ENCODE measurements at places on chromosomes 2 and 18.

GRCh38 chr18:75407468-75408437 is 19.8 kb downstream of the SMIM21 start:
- no peak for DNase-seq

DNA sequence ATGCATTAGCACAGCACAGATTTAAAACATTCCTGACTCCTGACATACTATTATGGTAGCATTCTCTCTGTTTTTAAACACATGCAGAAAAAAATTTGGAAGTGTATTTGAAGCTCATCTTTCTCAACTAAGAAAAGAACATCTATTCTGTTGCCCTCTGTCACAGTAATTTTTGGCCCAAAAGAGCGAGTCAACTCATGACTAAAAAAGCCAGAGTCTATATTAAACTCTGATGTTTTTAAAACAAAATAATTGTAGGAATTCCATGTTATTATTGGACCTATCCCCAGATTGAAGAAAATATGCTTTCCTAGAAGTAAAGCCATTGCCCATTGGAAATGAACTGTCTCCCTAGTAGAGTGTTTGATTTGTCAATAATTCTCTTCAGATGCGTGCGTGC is 96.7 kb downstream of the CRIM1 start:
- DNase-seq: no peak

- DNase-seq: no peak
These were observed 372.0 kb downstream of the ARHGAP15 start for GRCh38 chr2:143501106-143501676.

DNA sequence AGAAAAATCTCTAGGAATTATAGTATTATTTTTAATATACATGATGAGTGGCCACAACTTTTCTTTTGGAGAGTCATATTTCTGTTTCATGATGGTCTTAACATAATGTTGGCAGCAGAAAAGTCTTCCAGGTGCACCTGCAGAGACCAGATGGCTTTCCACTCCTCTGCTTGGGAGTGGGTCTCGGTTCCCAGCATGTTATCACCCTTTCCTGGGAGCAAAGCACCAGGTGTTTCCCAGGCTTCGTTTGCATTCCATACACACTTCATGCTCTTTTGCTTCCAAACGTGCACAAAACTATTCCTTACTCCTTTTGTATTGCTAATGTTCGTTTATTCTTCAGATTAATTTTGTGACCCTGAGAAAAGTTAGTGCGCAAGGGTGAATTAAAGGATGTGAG is 305.2 kb downstream of the CDH2 start:
- DNase-seq: peak; percentile 29

DNA sequence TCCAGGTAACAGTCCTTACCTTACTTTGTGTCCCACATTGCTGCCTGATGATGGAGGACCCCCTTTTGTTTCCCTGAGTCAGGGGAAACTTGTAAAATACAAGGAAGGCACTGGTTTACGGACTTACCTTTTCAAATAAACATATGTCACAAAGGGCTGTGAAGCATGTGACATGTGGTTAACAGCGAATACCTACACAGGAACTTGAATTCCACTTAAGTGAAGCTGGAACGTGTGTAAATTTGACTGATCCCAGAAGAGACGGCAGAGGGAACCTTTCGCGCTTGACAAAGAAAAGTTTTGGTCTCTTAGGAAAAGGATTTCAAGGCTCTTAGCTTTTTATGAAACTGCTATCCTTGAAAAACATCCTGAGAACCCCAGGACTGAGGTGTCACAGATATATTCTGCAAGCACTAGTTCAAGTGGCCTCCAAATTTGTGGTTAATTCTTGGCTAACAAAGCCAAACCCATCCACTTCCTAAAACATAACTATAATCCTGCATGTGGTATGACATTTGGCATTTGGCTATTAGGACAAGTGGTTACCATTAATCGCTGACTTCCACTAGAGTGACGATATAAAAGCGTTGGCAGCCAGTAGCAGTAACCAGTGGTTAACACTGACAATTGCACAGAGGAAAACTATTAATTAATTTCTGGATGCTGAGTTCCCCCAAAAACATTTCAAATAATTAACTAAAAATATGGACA is 55.6 kb downstream of the ITGB6 start:
- no peak for DNase-seq

- no peak for DNase-seq
These were observed 15.8 kb downstream of the RAB10 start for GRCh38 chr2:26049641-26050040.

- no peak for DNase-seq
These were observed 39.0 kb upstream of the NPAS2 start for GRCh38 chr2:100781009-100781325.

GRCh38 chr2:127401757-127402695 is 14.3 kb upstream of the MAP3K2 start:
- no peak for DNase-seq

GRCh38 chr18:58640891-58641610 is 12.2 kb upstream of the ALPK2 start:
- DNase-seq: no peak

GRCh38 chr2:10787176-10787968 is 25.2 kb downstream of the PDIA6 start:
- no peak for DNase-seq

- no peak for DNase-seq
These were observed 65.6 kb upstream of the RFX8 start for GRCh38 chr2:101540518-101540917.

- DNase-seq: no peak
These were observed 531.9 kb downstream of the TMEM182 start for GRCh38 chr2:103293742-103294077.

DNA sequence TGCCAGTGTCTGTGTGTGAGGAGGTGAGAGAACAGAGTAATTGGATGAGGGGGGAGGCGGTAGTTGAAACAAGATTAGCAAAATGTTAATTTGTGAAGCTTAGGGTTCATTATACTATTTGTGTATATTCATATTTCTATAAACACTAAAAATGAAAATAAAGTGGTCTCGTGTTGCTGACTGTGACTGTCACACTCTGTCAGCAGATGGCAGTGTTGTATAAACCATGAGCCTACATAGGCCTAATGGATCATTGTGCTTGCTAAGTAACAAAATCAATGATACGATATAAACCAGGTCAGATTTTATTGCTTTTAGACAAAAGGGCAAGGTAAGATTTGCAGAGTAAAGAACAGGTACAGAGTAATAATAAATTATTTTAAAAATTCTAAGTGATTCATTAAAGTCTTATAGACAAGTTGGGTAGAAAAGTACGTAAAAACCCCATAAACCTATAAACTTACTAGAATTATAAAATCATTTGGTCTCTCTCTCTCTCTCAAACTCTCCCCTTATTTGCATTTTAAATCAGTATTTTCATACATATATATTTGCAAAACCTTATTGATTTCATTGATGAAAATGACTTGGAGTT is 182.7 kb downstream of the RPIA start:
- no peak for DNase-seq

DNA sequence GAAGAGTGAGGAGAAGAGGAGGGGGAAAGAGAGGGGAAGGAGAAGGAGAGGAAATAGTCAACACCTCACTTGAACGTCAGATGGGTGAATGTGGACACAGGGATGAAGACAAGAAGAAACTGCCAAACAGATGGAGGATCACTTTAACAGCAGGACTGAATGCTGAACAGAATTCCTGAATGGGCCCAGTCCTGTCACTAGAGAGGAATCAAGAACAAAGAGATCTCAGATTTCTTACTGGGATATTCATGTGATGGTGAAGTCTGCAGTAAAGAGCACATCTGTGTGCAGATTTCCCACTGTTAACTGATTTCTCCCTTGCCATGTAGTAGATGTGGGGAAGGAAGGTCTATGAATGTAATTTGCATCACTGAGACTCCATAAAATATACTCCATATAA is 135.4 kb downstream of the L3MBTL4 start:
- DNase-seq: no peak

DNA sequence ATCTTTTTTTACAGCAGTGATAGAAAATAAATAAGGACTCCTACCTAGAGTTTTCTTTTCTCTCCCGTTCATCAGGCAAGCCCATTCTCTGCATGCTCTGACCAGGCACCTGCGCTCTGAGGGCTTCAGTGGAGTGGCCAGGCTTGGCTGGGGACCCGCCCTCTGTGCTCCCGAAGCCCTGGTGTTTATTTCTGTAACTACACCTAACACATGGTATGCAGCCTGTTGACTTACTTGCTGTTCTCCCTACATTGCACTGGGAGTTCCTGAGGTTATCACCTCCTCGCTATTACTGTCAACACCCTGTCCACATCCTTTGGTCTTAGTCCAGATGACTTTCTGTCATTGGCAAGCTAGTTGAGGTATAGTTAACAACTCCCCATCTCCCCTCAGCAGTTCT is 317.7 kb downstream of the LPIN1 start:
- no peak for DNase-seq

DNA sequence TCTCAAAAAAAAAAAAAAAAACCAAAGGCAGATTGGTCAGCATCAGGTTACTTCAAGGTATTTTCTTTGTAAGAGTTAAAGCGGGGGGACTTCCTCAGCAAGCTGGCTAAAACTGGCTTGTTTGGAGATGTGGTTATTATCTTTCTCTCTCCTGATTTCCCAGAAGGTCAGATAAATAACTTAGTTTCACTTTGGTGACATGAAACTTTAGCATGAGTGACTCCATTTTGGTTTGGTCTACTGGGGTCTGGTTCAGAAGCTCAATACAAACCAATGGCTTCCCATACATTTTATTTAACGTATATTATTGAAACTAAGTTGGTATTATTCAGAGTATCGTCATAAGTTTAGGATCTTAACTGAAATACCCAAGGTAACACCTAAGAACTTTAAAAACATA is 41.6 kb upstream of the AMMECR1L start:
- no peak for DNase-seq

GRCh38 chr2:46814160-46814961 is 101.2 kb downstream of the MCFD2 start:
- DNase-seq: no peak

- DNase-seq: no peak
These were observed 72.3 kb downstream of the AFF3 start for GRCh38 chr2:100070078-100070477.

DNA sequence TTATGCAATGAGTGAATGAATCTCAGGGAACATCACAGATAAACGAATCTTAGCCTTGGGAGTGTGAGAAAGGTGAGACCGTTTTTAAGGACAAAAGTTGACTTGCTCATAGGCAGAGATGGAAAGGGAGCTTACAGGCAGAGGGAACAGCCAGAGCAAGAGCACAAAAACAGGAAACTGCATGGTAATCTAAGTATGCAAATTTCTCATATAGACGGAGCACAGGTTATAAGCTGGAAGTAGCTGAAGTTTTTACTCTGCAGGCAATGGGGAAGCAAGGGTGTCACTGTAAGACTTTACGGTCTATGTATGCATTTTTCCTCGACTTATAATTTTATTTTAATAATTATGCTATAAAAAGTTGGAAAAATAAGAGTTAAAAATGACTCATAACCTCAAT is 44.8 kb upstream of the STRN start:
- no peak for DNase-seq

DNA sequence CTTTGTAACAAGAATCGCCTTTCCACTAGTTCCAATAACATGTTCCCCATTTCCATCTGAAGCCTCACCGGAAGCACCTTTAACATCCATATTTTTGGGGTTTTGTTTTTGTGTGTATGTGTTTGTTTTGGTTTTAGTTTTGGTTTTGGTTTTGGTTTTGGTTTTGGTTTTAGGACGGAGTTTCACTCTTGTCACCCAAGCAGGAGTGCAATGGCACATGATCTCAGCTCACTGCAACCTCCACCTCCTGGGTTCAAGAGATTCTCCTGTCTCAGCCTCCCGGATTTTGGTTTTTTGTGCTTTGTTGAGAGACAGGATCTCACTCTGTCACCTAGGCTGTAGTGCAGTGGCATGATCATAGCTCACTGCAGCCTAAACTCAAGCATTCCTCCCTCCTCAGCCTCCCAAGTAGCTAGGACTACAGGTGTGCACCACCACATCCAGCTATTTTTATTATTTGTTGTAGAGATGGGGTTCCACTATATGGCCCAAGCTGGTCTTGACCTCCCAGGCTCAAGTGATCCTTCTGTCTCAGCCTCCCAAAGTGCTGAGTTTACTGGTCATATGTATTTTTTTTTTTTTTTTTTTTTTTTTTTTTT is 36.3 kb downstream of the TGOLN2 start:
- DNase-seq: no peak

GRCh38 chr2:228938629-228939028 is 332.5 kb downstream of the PID1 start:
- DNase-seq: no peak

- DNase-seq: no peak
These were observed 28.4 kb downstream of the FBXO48 start for GRCh38 chr2:68438455-68439303.

GRCh38 chr2:119683713-119684443 is 4.9 kb downstream of the TMEM177 start:
- DNase-seq: no peak

DNA sequence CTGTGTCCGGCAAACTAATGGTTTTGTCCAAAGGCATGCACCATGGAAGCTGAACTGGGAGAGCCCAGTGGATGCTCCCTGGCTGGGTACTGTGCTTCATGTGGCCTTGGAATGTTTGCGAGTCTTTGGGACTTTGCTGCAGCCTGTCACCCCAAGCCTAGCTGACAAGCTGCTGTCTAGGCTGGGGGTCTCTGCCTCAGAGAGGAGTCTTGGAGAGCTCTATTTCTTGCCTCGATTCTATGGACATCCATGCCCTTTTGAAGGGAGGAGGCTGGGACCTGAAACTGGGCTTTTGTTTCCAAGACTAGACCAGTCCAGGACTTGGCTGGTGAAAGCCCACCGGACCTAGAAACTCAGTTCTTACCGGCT is 1.7 kb downstream of the MARS2 start:
- no peak for DNase-seq

DNA sequence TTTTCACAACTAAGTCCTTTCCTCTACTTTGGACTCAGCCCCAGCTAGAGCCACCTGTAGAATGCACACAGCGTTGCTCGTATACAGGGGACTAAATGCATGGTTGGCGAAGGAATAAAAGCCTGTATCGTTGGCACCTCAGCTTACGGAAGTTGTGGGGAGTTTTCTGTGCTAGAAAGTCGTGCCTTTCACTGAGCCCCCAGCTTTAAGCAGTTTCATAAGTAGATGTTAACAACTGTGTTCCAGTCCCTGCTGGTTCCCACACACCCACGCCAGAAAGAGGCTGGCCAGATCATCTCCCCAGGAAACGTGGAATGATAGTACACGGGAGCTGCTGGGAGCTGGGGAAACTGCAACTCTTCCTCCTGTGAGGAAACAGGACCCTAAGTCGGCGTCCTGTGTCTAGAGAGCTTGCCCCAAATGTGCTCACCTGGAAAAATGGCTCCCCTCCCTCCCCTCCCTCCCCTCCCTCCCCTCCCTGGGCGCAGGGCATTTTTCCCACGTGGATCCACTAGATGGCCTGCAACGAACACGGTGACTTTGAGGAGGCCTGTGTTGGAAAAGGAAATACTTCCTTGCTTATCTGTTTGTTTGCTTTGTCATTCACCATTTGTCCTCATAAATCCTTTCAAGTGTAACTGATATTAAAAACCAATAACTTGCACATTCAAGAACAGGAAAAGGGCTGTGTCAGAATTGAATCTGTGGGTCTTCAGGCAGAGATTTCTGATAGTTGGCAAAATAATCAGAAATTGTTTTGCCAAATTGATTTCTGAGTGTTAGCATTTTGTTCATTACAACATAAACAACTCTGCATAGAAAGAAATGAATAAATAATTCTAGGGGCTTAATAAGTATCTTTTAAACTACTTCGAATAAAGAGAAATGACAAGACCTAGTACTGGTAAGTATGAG is 43.9 kb upstream of the RFX8 start:
- no peak for DNase-seq

GRCh38 chr2:237688081-237688480 is 60.7 kb downstream of the LRRFIP1 start:
- no peak for DNase-seq
